ENCODE measurements at places on chromosomes 2 and 18.

DNA sequence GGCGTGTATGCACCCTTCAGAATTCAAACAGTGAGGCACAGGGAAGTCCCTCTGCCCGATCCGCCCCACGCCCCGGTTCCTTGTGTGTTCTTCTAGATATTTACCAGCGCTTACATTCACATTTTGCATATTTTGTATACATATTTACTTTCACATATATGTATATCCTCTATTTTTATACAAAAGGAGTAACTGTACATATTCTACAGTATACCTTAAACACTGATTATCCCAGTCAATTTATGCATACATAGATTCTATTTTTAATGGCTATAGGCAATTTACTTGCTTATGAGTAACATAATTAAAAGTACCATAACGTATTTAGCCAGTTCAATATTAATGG is 307 bp upstream of the DUSP11 start:
- no peak for DNase-seq

DNA sequence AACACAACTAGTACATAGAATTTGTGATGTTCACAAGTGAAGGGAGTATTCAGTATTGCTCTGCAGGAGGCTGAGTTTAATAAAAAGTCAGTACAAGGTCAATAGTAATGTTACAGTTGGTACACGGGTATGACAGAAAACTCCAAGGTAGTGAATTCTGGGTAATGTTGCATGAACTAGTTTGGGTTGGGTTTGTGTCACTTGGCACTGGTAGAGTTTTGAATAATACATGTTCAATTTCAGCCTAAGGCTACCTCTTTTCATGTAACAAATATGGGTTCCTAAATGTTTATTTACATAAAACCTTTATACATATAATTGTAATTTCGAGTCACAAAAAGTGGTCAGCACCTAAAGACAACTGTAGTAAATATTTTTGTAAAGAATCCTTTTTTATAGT is 19.4 kb downstream of the CTIF start:
- no peak for DNase-seq

DNA sequence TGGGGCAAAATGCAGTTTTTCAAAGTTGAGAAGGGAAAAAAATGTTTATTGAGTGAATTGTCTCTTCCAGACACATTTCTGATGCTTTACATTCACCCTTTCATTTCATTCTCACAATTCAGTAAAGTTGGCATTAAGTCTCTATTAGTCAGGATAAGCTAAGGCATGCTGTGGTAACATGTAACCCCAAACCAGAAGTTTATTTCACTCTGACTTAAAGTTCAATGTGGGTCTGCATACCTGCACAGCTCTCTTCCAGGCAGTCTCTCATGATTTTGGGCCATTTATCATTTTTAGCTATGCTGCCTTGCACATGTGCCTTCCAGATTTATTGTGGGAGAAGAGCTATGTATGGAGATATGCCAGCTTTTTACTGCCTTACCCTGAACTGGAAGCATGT is 48.0 kb downstream of the DDX18 start:
- DNase-seq: no peak

GRCh38 chr2:17398770-17399169 is 119.5 kb downstream of the RAD51AP2 start:
- DNase-seq: no peak

DNA sequence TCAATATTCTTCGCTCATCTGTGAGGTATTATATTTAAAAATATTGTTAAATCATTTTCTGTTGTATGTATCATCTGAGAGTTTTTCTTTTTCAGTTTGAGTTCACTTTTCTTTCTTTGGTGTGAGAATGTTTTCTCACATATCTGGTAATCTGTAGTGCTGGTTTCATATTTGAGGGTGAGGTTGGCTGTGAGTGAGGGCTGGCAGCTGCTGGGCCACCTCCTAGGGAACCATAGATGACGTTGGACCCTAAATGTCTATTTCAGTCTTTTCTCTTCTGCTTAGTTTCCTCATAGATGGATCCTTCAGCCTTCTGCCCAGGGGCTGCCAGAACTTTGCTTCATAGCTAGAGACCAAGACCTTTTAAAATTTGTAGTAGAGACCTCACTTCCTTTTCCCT is 33.5 kb downstream of the MGAT5 start:
- DNase-seq: no peak

GRCh38 chr2:11556101-11556806 is 22.4 kb downstream of the GREB1 start:
- DNase-seq: no peak

GRCh38 chr2:234288974-234289455 is 207.9 kb downstream of the ARL4C start:
- no peak for DNase-seq

DNA sequence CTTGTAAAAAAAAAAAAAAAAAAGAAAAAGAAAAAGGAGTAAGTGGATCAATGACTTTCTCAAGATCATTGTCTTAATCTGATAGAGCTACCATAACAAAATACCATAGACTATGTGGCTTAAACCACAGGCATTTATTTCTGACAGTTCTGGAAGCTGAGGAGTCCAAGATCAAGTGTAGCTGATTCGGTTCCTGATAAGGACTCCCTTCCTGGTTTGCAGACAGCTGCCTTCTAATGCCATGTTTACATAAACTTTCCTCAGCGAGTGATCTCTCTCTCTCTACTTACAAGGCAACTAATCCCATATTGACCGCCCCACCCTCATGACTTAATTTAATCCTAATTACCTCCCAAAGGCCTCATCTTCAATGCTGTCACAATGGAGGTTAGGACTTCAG is 36.5 kb upstream of the SIX2 start:
- DNase-seq: no peak

DNA sequence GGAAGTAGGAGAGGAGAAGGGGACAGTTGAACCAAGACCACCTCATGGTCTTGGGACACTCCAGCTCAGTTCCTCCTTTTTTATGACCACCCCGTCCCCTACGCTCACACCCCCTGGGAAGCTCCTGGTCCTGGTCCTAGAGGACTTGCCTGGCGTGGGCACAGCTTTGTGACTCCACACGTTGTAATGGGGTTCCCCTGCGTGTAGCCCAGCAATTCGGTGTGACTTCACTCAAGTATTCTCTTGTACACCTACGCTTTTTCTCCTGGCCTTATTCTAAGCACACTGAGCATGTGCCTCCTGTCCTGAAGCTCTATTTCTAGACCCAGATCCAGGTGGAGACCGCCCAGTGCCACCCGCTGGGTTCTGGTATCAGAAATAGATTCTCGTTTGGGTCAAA is 36.1 kb upstream of the B3GNT7 start:
- DNase-seq: no peak

DNA sequence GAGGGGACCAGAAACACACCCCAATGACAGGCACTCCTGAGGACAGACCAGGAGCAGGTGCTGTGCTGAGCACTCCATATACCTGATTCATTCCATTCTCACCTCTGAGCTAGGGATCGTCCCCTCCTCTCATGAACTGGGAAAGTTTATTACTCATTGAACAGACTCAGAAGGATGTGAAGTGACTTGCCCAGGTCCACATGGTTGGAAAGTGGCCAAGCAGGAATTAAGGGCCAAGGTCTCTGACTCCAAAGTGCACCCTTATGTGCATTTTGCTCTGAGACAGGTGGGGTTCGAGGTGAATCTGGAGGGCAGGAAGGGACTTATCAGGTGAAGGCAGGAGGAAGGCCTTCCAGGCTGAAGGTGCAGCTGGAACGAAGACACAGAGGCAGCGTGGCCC is 25.1 kb upstream of the PLB1 start:
- no peak for DNase-seq

DNA sequence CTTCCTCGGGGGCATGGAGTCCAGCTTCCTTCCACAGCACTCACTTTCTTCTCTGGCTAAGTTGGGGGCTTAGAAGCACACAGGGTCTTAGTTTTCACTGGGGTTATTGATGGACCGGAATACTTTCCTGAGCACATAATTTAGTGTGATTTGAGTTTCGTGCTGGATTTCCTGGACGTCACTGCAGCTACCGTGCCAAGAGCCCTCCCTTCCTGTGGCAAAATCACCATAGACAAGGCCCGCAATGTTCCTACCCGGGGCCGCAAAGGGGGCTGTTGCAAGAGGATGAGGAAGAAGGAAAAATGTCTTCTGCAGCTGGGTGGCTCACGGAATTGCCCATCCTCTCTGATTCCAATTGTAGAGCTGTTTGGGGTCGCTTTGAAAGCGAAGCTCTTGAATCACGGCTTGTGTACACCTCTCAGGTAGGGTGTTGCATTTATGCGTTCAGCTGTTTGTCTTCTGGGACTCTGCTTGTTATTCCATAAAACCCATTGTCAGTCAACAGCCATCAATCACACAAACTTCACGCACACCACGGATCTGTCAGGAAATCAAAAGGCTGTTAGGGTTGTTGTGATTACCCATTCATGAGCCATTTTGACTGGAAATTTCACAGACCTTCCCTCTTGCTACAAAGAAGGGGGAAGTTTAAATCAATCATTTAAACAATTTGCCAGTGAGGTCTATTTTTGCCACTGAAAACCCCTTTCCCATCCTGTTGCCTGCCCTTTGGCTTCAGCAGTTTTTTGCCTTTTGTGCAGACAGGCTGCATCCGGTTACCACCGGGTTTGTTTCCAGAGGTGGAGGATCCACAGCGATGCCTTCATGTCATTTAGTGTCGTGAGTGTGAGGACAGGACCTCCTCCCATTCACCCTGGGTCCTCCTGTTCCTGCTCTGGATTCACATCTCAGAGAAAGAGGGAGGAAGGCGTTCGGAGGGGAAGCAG is 36.0 kb downstream of the SMIM21 start:
- no peak for DNase-seq

DNA sequence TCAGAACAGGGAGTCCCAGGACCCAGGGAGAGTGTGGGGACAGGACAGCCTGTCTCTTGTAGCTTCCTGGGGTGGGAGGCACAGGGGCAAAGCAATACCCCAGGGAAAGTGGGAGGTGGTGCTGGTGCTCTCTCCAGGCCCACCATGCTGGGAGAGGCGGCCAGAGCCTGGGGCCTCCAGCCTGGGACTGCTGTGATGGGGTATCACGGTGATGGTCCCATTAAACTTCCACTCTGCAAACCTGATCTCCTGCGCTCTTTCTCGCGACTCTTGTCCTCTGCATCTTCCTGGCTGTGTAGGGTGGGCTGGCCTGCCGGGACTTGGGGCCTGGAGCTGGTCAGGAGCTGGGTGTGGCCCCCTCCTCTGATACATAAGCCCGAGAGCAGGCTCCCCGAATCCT is 8.0 kb upstream of the CAPN10 start:
- DNase-seq: no peak

GRCh38 chr2:59693231-59693959 is 860.1 kb downstream of the BCL11A start:
- DNase-seq: no peak

DNA sequence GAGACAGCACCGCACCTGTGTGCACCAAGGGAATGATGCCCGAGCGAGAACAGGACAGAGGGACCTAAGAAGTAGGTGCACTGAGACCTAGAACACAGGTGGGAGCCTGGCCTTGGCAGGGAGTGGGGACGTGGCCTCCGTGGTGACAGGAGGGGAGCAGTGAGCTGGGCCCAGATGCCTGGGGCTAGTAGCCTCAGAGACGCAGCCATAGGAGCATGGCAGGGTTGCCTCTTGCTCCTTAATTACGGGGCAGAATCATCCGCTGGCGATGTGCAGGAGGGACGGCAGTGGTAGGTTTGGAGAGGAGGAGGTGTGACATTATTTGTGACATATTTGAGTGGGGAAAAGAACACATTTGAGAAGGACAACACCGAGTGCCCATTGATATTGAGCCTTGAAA is 57.0 kb upstream of the HPCAL1 start:
- no peak for DNase-seq

DNA sequence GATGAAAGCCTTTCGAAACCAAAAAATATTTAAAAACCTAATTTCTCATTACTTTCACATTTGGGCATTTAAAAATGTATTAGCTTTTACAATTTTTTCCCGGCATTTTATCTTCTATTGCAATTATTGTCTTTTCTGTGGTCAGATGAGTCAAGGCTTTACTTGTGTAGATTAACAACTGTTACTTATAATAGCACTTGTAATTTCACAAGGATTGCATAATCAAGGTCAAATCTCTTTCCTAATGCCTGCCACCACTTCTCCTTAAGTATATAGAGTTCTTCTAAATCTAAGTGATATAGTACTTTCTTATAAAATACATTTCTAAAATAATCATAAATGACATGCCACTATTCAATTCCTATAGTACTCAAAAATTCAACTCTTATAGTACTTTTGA is 67.2 kb downstream of the SLC8A1 start:
- no peak for DNase-seq

DNA sequence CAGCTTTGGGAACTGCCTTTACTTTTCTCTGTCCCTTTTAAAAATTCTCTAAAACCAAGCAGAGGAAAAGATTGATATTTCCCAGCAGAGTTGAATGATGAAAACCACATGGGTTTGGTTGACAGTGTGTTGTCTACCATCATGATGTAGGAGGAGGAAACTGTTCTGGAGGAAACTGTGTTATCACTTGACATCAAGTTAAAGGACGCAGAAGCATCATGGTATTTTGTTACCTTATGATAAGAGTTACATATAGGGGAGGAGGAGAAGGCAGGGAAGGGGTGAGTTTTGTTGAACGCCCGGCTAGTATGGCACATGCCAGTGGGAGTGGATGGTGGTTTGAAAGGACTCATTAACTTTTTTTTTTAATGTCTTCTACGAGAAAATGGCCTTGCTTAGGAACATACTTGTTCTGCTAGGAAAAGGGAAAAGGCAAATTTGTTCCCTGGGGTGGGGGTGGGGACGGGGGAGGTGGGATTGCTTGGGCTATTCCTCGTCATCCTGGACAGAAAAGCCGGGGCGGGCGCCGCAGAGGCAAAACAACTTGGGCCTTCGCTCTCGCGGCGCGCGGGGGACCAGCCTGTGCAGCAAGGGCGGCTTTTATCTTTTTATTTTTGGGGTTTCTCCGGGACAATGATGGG is 766 bp downstream of the TMEM17 start:
- DNase-seq: no peak

DNA sequence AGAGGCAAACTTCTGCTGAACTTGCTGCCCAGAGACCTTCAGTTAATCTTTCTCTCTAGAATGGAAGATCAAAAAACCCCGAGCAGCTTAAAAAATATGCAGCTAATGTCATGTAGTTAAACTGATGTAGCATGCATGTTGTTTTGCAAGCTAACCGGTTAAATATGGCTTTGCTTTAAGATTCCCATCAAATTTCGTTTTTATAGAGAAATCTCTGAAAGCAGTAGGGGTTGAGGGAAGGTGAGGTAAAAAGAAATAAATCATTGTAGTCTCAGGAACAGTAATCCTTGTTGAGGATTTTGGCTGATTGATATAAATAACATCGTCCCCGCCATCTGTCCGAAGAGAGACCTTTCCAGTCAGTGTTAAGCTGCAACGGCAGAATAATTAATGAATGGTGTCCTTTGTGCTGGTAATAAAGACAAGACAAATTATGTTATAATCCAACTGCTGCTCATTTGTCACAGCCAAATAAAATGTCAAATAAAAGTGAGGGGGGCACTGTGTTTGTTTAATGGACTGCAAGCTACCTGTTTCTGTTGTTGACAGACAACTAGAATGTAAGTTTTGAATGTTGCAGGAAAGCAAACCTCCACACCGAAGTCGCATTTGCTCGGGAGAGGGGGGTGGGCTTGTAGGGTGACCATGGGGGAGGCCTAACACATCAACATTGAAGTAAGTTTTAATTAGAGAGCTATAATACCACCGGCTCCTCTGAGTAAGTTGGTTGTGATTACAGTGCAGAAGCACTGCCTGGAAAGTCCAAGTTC is 555.5 kb downstream of the ARHGAP15 start:
- no peak for DNase-seq

Measured in cortex of kidney (tissue), 1 donor.